ENCODE measurements at places on chromosomes 3 and 15.

DNA sequence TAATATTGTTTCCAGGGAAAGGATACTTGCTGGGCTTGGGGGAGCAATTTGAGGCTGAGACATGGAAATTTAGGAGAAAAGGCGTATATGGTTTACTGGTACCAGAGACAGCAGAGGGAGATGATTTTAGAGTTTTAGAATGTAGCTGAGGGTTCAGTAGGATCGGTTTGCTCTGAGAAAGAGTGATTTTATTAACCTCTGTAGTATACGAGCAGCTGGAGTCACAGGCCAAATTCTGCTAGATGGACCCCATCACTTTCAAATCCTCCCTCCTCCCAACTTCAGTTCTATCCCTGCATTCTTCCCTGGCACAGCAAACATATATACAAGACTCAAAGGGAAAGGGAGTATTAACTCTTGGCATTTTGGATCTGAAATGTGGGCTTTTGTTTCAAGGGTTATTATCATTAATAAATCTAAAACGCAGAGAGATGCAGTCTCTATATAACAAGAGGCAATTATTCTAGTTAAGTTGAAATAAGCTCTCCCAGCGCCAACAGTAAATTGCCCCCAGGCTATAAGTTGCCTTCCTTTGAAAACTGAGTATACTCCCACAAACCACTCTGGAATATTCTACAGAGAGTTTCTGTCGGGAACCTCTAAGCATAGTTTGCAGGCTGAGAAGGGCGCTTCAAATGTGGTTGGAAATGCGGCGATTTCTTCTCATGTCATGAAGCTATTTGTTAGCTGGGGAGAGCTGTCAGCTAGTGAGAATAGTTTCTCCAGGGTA lies 5.4 kb downstream of the CRABP1 start:
- DNase-seq = no peak

DNA sequence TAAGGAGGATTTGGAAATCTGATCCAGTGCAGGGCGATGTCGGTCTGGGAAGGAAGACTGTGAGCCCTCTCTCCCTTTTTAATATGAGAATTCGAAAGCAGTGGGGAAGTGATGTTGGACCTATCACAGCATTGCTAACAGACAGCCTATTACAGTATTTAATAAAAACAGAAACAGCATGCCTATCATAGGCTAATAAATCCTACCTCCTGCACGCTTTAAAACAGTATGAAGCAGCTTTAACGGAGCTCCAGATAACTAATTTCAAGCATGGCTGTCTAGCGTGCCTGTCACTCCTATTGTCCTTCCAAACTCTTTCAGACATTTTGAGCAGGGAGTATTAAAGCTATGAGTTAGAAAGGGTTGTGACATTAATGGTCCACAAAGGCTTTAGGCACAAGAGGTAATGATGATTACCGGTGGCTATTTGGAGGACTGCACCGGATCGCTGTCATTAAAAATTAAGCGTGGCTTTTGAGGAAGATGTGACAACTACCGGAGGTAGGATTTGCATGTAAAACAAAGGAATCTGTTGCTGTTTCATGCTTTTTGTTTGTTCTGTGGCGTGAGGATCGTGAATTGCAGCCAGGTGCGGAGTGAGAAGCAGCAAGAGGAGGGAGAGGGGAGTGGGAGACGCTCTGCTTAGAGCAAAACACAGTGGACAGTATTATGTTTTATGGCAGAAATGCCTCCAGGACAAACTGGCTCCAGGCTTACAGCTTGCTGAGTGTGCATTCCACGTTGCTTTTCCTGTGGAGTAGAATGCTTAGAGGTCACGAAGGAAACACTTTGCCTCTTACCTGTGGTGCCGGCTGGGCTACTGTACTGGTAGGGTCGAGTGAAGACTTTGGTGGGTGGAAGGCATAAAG lies at the start of gene KCNMB2:
TSS of gene KCNMB2 (plus strand) at position 226 of the 869 bp plus-strand sequence.
- no peak for DNase-seq

GRCh38 chr3:156620260-156620659 lies 54.1 kb upstream of the TIPARP start:
- DNase-seq = no peak

GRCh38 chr3:141305436-141305835 lies 62.9 kb upstream of the ZBTB38 start:
- no peak for DNase-seq

DNA sequence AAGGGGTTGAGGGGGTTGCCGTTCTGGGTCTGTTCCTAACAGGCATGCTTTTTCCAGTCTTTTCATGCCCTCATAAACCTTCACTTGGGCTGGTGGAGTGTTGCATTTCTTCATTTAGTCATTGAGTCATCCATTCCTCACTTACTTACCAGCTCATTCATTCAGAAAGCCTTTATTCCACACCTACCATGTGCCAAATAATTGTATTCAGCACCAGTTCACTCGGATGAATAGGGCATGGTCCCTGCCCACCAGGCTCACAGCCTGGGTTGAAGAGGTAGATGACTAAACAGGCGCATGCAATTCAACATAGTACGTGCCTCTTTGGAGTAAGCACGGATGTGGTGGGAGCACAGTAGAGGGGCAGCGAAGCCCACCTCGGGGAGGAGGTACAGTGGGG lies 35.1 kb upstream of the THSD4 start:
- DNase-seq = no peak

DNA sequence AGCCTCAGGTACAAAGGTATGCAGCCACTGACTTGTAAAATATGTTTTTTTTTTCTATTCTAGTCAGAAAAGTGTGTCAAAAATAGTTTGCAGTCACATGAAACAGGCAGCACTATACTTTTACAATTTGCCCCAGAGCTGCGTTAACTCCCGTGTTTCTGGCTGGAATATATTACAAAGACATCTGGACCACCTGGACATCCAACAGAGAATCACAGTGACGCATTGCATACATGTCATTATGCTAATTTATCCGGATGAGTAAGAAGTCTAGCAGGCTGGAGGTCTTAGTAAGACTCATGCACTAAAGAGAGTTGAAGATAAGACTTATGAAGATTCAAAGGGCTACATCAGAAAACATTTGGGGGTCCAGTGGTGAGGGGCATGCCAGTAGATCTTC lies 39.2 kb upstream of the STRIT1 start:
- no peak for DNase-seq

DNA sequence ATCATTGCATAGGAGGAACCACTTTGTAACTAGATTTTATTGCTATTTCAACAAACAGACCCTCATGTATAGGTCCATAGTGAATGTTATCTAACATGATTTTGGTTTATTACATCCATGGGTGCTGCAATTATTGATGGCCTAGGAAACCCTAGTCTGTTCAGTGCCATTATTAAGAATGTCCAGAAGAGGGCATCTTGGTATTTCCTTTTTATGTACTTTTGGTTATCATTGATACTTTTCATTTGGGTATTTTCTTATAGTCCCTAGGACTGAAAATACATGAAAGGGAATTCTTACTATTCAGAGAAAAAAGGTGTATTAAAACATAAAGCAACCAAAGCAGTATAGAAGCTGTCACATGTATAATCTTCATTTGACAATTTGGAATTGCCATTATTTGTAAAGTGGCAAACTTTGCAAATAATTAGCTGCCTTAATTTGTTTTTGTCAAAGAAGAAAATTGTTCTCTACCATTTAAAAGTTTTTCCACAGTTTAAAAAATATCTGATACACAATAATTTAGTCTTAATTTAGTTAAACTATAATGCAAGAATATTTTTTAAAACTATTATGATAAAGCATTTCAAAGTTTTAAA lies 48.7 kb downstream of the CNOT10 start:
- DNase-seq = peak; percentile 33

DNA sequence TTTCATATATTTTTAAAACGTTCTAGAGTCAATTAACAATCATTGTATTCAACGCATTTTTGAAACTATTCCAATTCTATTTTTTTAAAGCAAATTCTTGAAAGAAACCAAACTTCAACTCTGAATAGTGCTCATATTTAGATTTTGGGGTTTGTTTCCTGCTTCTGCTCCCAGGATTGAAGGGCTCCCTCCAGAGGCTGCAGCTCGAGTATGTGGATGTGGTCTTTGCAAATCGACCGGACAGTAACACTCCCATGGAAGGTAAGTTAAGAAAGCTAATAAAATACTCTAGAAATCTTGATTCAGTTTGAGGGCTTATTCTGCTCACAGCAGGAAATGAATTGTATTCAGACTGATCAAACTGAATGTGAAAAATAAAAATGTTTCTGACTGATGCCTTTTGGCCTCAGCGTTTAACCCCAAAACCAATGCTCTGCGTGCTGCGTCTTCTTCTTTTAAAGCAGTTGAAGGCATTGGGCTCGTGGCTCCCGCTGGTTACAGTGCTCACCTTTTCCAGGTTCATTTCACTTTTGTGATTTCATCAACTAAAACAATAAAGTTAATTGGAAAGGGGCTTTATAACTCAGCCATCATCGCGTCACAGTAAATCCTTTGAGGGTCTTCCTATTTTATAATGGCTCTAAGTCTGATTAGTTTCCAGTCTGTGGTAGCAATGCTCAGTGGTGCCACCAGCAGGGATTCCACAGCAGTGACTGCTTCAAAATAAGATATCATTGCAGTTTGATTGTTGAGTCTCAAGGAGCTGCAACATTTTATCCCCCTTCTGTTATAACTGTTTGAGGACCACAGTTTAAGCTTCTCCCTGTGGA lies 80.1 kb downstream of the SSR3 start:
- DNase-seq = no peak

DNA sequence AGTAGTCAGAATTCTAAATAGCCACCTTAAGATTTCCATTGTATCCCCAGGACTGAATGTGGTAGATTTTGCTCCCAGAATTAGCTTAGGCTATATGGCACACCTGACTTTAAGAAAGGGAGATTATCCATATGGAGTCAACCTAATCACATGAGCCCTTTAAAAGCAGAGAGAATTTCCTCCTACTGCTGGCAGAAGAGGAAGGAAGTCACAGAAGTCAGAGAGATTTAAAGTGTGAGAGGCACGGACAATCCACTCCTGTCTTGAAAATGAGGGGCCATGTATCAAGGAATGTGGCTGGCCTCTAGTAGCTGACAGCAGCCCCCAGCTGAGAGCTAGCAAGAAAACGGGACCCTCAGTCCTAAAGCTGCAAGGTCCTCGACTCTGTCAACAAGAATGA lies 26.8 kb downstream of the LRRC31 start:
- no peak for DNase-seq

DNA sequence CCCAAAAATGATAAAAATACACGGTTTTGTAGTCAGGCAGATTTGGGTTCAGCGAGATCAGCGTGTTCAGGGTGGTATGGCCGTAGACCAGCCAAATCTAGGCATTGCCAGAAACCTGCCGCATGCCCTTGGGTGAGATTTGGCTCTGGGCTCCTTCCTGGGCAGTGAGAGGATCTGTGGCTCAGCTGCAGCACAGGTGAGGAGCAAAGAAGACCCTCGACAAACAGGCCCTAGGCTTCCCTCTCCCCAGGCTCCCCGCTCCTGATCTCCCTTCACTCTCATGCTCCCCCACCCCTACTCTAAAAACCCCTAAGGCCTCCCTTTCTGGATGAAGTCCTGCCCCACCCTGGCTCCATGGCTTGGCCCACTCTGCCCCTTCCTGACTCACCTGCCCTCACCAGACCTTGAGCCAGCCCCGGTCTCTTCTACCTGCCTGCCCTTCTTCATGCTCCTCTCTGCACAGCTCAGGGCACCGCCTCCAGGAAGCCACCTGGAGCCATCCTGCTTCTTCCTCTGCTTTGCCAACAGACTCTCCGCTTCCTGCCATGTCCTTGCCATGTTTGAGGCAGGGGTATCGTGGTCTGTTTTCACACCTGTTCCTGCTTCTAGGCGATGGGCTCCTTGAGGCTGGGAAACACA lies 88.1 kb downstream of the CORO2B start:
- no peak for DNase-seq

DNA sequence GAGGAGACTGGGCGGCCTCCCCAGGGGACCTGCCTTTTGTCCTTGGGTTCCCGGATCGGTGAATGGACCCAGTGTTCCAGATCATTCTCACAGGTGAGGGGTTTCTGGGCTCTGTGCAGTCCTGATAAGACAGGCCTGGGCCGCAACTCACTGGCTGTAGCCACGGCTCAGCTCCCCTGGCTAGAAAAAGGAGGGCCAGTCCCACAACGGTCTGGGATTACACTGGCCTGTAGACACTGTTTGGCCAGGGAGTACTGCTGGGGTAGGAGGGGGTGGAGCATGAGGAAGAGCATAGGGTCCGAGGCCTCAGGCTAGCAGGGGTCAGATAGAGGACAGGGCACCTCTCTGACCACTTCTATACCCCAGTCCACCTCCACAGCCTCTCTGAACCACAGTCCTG lies 21.0 kb upstream of the TICRR start:
- no peak for DNase-seq

DNA sequence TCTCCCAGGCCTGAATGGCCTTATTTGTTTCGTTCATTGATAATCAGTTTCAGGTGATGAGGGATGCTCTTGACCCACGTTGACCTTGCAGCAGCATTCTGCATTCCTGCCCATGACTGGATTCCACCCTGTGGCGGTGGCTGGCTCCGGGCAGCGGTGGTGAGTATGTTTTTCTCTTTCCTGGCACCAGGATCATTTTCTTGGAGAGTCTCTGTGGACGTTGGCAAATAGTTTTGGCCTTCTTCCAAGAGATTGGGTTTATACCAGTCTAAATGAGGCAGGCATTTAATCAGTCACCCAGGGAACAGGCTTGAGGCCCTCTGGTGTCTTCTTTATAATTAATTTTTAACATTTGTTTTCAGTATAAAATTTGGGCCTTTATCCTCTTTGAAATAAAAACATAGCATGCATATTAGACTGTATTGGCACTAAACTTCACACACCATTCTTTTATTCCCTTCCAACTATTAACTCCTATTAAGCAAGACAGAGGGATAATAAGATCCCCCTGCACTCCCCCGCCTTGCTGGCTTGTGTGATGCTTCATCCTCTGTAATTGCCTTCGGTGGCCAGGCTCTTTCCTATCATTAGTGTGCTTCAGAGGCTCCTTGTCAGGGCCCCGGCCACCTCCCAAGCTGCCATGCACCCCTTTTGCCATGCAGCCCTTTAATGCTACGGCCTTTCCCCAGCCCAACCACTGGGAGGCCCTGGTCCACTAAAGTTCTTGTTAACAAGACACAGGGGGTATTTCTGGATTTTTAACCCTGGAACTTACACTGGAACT lies 176.2 kb upstream of the TOPAZ1 start:
- no peak for DNase-seq

DNA sequence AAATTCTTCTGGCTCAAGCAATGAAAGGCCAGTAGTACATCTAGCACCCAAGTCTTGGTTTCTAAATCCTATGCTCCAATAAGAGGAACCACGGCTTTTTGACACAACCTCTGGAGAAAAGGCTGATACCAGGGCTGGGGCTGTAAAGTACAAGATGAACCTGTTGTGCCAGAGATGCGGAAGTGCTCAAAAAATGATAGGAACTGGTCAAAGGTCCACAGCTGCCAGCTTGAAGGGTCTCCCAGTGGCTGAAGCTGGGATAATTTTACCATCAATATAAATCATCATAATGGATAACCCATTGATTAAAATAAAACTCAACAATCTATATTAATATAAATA lies 558 bp upstream of the NCEH1 start:
- DNase-seq = no peak

Data from CD4-positive, alpha-beta T cell treated with Interleukin-21 for 1 hour (primary cell).